Activated naive CD8-positive, alpha-beta T cell treated with anti-CD3 and anti-CD28 coated beads, Interleukin-2, amount 50 U/mL, for 24 hours (primary cell): ENCODE measurements at places on chromosomes 2 and 18.
A peak's percentile ranks its signal among the peaks of the same experiment; 100 is the strongest.

DNA sequence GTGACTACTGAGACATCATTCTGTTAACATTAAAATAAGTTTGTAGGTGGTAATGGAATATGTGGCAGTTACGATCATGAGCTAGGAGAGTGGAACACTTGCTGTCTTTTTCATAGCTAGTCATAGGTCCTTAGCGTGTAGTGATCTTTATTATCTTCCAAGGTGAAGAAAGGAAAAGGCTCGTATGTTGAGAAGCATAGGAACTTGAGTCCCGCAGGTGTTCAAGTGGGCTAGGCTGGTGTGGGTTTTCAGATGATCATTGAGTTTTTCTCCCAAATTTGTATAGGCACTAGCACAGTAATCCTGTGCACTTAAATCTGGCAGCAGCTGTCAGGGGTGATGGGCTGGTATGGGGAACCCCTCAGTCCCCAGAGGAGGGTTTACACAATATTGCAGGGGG, 10.9 kb downstream of the SLC20A1 start:
- H3K4me1 ChIP-seq: peaks cover 57% of the 10 kb centered on the region
- no peaks in the 10 kb centered on the region for H3K27me3 ChIP-seq
- no peak for DNase-seq
- peak overlapping the region; percentile 9 for H3K27ac ChIP-seq

- H3K27ac ChIP-seq: no peak overlapping the region
- H3K4me3 ChIP-seq: no peak overlapping the region
- H3K36me3 ChIP-seq: no peaks in the 10 kb centered on the region
- H3K27me3 ChIP-seq: peaks cover 10% of the 10 kb centered on the region
- DNase-seq: no peak
Measured at GRCh38 chr2:126795656-126796055, 103.0 kb upstream of the TEX51 start.

DNA sequence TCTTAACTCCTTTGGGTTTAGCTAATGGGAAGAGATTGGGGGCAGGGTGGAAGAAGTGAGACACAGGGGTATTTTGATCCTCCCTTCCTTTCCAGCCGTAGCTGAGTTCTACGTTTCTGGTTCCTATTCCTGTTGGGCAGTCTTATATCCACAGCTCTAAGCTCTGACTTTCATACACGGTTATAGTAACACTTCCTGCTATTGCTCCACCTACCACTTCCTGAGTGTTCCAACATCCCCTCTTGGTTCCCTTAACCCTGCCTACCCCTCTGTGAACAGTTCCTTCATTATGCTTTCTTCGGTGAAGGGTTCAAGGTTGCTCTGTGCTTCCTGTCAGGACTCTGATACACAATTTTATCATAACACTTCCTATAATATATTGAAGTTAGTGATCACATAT, 205.1 kb downstream of the DNAH7 start:
- DNase-seq: no peak
- no peak overlapping the region for H3K4me3 ChIP-seq
- peaks cover 3% of the 10 kb centered on the region for H3K27me3 ChIP-seq
- H3K27ac ChIP-seq: no peak overlapping the region

DNA sequence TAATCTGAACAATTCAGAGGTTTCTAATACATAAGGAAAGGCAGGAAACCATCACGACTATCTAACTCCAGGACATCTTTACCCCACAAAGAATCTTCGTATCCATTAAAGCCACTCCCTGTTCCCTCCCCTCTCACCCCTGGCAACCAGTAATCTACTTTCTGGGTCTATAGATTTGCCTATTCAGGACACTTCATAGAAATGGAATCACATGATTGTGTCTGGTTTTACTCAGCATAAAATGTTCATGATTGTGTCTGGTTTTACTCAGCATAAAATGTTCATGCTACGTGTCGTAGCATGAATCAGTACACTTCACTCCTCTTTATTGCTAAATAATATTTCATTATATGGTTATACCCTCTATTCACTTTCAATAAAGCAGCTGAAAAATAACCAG, 11.6 kb downstream of the FECH start:
- peaks cover 23% of the 10 kb centered on the region for H3K36me3 ChIP-seq
- DNase-seq: no peak
- no peak overlapping the region for H3K4me3 ChIP-seq
- no peak overlapping the region for H3K27ac ChIP-seq
- no peaks in the 10 kb centered on the region for H3K27me3 ChIP-seq

DNA sequence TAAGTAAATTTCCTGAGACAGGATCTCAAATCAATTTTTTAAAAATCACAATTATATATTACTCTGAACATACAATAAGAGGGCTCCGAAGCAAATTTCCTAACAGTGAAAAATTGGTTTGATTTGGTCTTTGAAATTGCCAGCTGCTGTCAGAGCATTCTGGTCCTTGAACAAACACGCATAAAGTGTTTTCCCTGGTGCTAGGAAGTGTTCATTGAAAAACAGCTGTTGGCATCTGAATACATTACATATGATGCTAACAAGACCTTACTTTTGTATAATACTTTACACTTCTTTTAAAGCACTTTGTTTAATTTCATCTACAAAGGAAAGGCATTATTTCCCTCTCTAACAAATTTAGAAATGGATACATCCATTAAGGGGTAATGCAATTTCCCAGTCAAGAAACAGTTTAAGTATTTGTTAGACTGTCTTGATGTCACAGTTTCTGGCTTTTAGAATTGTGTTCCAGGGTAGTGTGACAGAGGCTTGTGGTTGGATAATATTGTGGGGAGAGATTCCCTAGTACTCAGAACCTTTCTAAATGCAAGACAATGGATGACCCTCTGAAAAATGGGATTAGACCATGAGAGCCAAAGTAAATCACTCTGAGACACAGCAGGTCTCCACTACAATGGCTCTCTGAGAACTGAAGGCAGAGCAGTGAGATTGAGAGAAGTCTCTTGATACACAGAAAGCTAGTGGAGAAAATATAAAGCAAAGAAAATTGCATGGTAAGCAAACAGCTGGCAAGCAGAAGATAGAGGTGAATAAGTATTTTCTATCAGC, 299.0 kb downstream of the TRIB2 start:
- no peak overlapping the region for H3K4me3 ChIP-seq
- no peak for DNase-seq
- H3K27ac ChIP-seq: no peak overlapping the region
- no peaks in the 10 kb centered on the region for H3K4me1 ChIP-seq
- H3K27me3 ChIP-seq: peaks cover 45% of the 10 kb centered on the region
- no peaks in the 10 kb centered on the region for H3K36me3 ChIP-seq

- no peaks in the 10 kb centered on the region for H3K4me1 ChIP-seq
- H3K27me3 ChIP-seq: no peaks in the 10 kb centered on the region
- peaks cover 24% of the 10 kb centered on the region for H3K36me3 ChIP-seq
- no peak overlapping the region for H3K4me3 ChIP-seq
Measured at GRCh38 chr2:47015206-47015605, 99.6 kb upstream of the MCFD2 start.

DNA sequence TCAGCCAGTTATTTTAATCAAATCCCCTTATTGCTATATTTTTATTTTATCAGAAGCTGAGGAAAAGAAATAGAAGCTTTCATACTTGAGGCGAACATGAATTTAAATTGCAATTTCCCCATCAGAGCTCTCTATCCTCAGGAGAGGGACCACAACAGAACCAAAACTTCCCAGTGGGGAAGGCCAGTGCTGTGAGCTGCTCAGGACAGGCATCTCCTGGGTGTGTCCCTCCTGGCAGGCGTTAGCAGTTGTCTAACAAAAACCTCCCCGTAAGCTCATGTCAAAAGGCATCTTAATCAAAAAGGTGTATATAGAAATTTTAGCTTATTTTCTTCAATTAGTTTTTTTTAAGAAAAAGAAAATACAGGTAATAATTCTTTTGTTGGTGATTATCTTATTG, 93.0 kb downstream of the PID1 start:
- DNase-seq: no peak
- H3K36me3 ChIP-seq: no peaks in the 10 kb centered on the region
- no peaks in the 10 kb centered on the region for H3K27me3 ChIP-seq
- no peak overlapping the region for H3K4me3 ChIP-seq
- H3K27ac ChIP-seq: no peak overlapping the region

- H3K4me1 ChIP-seq: no peaks in the 10 kb centered on the region
- no peaks in the 10 kb centered on the region for H3K27me3 ChIP-seq
- no peak for DNase-seq
Measured at GRCh38 chr2:70431716-70432347, 121.8 kb downstream of the TGFA start.

DNA sequence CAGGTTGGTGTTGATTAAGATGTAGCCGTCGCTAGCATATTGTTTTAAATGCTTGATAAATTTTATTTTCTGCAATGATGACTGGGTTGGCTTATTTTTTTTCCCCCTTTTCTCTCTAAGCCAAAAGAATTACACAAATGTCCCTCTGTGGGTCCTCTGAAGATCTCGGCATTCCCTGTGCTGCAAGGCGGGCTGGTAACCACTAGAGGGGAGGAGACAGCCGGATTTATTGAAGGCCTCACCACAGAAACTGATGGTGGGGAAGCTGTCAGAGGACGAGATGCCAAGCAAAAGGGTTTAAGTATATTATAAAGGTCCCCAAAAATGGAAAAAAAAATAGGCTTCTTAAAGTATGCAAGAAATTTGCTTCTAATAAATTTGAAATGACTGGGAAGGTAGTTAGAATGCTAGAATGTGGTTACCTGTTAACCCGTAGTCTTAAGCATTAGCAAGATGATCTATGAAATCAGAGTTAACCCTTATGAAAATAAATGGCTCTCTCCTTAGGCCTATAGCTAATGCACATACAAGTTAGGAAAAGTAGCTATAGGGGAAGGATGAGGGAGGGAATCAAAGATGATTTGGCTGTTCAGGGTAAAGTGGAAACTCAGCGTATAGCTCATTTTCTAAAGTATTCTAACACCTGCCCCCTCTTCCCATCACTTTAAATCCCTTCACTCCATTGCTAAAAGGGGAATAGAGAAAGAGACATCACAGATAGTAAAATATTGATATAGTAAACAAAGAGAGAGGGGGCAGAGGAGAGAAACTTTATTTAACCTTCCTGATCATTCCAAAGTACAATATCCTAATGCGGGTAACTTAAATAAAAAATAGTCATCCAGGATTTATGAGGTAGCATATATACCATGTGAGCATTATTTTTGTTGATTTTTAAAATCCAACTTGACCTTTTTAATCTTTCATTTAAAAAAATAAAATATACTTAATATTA, 894.5 kb upstream of the POU3F3 start:
- no peak for DNase-seq
- H3K4me1 ChIP-seq: no peaks in the 10 kb centered on the region
- no peak overlapping the region for H3K4me3 ChIP-seq
- H3K36me3 ChIP-seq: no peaks in the 10 kb centered on the region

DNA sequence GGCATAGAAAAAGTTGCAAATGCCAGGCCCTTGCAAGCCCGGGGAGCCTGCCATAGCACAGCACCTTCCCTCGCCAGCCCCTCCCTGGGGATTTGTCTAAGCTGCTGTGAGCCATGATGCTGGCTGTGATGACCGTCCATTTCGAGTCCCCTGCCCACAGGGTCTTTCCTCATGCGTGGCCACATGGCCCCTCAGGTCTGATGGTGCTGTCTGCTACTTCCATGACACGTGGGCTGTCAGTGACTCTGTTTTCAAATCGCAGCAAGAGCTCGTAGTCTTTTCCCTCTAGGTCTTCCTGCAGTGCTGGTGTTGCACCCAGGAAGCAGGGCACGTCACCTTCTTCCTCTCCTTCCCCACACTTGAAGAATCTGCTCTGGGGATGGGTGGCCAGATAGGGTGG, 15.5 kb upstream of the GNAL start:
- DNase-seq: no peak
- no peak overlapping the region for H3K27ac ChIP-seq
- no peaks in the 10 kb centered on the region for H3K4me1 ChIP-seq

- H3K4me3 ChIP-seq: no peak overlapping the region
- H3K4me1 ChIP-seq: no peaks in the 10 kb centered on the region
- no peak overlapping the region for H3K27ac ChIP-seq
- H3K27me3 ChIP-seq: no peaks in the 10 kb centered on the region
- DNase-seq: no peak
Measured at GRCh38 chr18:70249118-70249517, 39.7 kb upstream of the SOCS6 start.

DNA sequence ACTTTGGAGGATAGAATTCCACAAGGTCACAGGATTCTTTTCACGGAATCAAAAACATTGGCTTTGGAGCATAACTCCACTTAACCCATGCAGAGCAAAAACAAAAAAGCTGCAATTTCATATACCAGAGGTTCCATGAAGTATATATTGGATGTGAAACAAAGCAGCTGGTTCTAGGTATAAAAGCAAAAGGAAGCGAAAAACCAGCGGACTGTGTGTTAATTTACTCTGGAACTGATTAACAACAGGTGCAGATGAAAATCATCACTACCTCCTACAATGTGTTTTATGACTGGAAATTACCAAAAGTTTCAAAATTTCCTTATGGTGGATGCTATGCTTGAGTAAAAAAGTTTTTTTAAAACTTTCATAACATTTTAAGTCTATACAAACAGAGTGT, 54.4 kb upstream of the LINC00305 start:
- H3K27me3 ChIP-seq: no peaks in the 10 kb centered on the region
- H3K4me1 ChIP-seq: peaks cover 10% of the 10 kb centered on the region

GRCh38 chr2:38016219-38016618, 59.7 kb downstream of the CYP1B1 start:
- H3K27me3 ChIP-seq: no peaks in the 10 kb centered on the region
- no peaks in the 10 kb centered on the region for H3K4me1 ChIP-seq
- peaks cover 8% of the 10 kb centered on the region for H3K36me3 ChIP-seq
- H3K4me3 ChIP-seq: no peak overlapping the region
- no peak for DNase-seq
- no peak overlapping the region for H3K27ac ChIP-seq

DNA sequence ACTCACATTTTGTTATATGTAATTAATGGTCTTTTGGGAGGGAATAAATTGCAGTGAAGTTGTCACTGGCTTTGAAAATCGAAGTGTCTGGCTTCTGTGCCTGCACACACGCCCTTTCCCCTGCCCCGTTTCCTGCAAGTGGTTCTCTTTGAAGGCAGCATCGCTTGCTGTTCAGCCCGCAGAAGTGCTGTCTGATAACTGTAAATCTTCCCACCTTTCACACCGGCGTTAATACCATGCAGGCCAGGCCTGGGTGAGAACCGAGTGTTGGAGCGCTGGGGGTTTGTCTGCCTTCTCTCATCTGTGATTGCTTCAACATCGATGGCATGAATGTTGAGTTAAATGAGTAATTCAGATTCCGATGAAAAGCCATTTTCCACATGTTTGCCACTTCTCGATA, 37.9 kb upstream of the RPL31 start:
- no peak for DNase-seq
- H3K36me3 ChIP-seq: no peaks in the 10 kb centered on the region
- H3K27me3 ChIP-seq: no peaks in the 10 kb centered on the region
- H3K27ac ChIP-seq: no peak overlapping the region
- H3K4me1 ChIP-seq: no peaks in the 10 kb centered on the region
- H3K4me3 ChIP-seq: no peak overlapping the region

GRCh38 chr2:74387346-74387745, 7.2 kb upstream of the DCTN1 start:
- H3K27me3 ChIP-seq: no peaks in the 10 kb centered on the region
- no peak overlapping the region for H3K27ac ChIP-seq
- no peak for DNase-seq
- peaks cover 6% of the 10 kb centered on the region for H3K4me1 ChIP-seq
- H3K4me3 ChIP-seq: no peak overlapping the region

- no peak for DNase-seq
- H3K27me3 ChIP-seq: peaks cover 2% of the 10 kb centered on the region
- no peaks in the 10 kb centered on the region for H3K36me3 ChIP-seq
- H3K4me3 ChIP-seq: no peak overlapping the region
- H3K27ac ChIP-seq: no peak overlapping the region
- no peaks in the 10 kb centered on the region for H3K4me1 ChIP-seq
Measured at GRCh38 chr2:199309973-199310372, 147.8 kb downstream of the SATB2 start.
